ENCODE measurements at places on chromosomes 16 and 17. TPM values are rescaled to one million over a fixed set of nuclear protein-coding genes. Genes with fewer than 3 reads are reported as not detected.

Gene RUNDC1
- 14.5 TPM for total RNA-seq

Gene TEKT5
- 0.59 TPM for total RNA-seq

DNA sequence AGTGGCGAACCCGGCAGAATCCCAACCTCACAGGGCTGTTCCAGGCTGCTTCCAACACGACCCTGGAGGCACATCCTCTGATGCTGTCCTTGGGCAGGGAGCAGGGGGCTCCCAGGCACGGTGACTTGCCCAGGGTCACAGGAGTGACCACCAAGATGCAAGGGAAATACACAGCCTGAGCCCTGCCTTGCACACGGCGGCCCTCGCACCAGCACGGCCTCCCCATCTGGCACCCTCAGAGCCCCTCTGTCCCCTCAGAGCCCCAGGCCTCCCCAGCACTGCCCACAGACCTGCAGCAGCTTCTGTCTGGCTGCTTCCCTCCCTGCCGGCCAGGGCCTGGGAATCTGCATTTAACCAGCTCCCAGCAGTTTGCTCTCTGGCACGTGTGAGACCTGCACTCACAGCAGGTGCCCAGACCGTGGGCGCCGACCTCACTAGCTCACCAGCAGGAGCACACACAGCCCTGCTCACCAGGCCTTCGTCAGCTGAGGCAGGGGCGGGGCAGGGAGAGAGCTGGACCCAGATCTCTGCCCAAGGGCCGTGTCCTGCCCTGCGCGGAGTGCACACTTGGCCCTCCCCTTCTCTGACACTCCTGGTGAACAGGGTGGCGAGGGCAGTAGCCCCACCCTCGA, 29.7 kb upstream of the ZC3H18 start:
- H3K27me3 ChIP-seq = no peaks in the 10 kb centered on the region
- no peaks in the 10 kb centered on the region for H3K4me1 ChIP-seq
- DNase-seq = no peak
- no peaks in the 10 kb centered on the region for H3K36me3 ChIP-seq

- no peaks in the 10 kb centered on the region for H3K4me1 ChIP-seq
- no peak overlapping the region for H3K27ac ChIP-seq
- H3K36me3 ChIP-seq = no peaks in the 10 kb centered on the region
- H3K27me3 ChIP-seq = no peaks in the 10 kb centered on the region
- no peak for DNase-seq
Observed at GRCh38 chr17:34699181-34699580, 119.8 kb downstream of the TMEM132E start.

- no peak for DNase-seq
- no peaks in the 10 kb centered on the region for H3K27me3 ChIP-seq
- H3K4me3 ChIP-seq = no peak overlapping the region
- peak overlapping the region; percentile 65 for H3K27ac ChIP-seq
- no peaks in the 10 kb centered on the region for H3K4me1 ChIP-seq
- no peaks in the 10 kb centered on the region for H3K36me3 ChIP-seq
Observed at GRCh38 chr17:13599864-13600263, 1.9 kb downstream of the HS3ST3A1 start.

Gene MFSD6L
- not detected for total RNA-seq

GRCh38 chr17:50719924-50720794, 756 bp downstream of the LUC7L3 start:
- no peaks in the 10 kb centered on the region for H3K36me3 ChIP-seq
- H3K4me3 ChIP-seq = peak overlapping the region; percentile 74
- H3K27me3 ChIP-seq = no peaks in the 10 kb centered on the region

DNA sequence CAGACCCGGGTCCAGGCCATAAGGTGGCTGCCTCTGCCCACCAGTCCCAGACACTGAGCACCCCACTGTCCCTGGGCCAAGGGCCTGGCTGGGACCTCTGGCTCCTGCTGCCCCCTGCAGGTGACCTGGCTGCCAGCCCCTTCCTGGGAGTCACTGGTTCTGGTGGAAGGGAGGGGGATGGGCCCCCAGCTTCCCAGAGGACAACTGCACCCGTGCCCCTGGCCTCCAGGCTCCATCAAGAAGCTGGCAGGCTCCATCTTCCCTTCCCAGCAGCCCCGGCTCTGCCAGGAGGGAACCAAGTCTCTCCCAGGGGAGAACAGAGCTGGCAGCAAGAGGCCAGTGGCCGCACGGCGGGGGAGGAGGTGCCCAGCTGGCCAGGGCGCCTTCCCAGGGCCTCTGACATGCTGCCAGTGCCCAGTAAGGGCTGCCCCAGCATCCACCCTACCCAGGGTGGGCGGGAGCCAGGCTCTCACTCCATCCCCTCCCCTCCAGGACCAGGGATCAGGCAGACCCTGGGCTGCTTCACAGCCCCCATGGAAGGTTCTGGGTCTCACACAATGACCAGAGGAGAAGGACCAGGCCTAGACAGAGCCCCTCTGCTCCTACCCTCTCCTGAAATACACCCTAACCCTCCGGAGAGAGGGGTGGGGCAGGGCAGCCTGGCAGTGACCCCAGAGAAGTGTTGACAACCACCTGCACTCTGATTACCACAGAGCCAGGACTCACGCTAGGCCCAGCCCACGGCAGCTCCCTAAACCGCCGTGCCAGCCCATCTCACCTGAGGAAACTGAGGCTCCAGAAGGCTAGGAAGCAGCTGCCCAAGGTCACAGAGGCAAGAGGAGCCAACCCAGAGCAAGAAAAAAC, 3.6 kb downstream of the CLUH start:
- H3K36me3 ChIP-seq = no peaks in the 10 kb centered on the region
- H3K4me3 ChIP-seq = no peak overlapping the region
- H3K27me3 ChIP-seq = no peaks in the 10 kb centered on the region
- H3K4me1 ChIP-seq = peaks cover 23% of the 10 kb centered on the region

GRCh38 chr17:64254755-64255154, 8.3 kb downstream of the TEX2 start:
- H3K36me3 ChIP-seq = no peaks in the 10 kb centered on the region
- no peak overlapping the region for H3K27ac ChIP-seq
- no peaks in the 10 kb centered on the region for H3K27me3 ChIP-seq
- no peaks in the 10 kb centered on the region for H3K4me1 ChIP-seq

DNA sequence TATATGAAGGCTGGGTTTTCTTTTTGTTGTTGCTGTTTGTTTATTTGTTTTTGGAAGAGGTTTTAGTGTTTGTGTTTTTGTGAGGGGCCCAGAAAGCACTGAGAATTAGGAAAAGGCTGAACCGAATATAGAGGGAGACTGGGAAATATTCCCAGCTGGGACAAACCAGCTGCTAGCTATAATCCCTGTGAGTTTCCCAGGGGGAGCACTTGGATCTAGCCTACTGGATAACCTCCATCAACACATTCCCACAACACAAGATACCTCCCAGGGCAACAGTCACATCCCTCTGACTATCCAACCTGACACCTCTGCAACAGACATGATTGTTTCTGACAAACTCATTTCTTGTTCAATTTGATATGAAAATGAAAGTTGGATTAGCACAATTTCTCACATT, 16.7 kb downstream of the CDH11 start:
- no peak overlapping the region for H3K27ac ChIP-seq
- DNase-seq = no peak
- H3K4me3 ChIP-seq = no peak overlapping the region

DNA sequence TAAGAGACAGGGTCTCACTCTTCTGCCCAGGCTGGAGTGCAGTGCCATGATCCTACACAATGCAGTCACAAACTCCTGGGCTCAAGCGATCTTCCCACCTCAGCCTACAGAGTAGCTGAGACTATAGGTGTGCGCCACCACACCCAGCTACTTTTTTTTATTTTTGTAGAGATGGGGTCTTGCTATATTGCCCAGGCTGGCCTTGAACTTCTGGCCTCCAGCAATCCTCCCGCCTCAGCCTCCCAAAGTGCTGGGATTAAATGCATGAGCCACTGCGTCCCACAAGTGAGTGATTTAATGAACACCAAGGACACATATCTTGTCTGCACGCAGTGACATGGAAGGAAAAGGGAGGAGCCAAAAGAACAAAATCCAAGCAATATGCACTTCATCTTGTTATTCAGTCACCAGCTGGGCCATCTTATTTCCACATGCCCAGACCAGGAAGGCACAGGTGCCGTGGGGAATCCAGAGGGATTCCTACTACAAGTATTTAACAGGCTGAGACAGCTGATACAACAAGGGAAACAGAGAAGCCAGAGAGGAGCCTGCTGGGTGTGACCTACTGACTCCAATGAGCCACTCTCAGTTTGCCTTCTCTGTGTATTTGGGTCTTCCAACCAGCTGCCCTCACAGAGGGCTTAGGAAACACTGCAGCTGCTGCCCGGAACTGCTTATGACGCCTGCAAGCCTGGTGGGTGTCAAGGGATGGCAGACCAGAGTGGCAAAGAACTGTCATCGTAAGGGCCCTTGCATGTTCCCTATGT, 17.0 kb downstream of the LSM12 start:
- no peak overlapping the region for H3K4me3 ChIP-seq
- no peak overlapping the region for H3K27ac ChIP-seq
- no peak for DNase-seq
- H3K36me3 ChIP-seq = no peaks in the 10 kb centered on the region

DNA sequence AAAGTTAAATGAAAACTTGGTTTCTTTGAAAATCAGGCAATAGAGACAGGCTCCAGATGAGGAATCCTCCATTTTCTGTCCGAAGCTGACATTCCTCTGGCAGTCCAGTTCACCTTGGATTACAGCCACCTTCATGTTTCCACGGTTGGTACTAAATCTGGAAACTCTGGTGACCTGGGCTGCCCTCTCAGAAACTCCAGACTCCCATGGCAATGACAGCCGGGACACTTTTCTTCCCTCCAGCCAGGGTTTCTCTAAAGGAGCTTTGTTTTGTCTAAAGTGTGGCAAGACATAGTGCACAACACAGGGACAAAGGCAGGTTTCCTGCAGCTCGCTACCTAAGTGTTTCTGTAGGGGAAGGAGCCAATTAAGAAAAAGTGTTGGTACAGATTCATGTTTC, 36.0 kb downstream of the CLUAP1 start:
- H3K36me3 ChIP-seq = no peaks in the 10 kb centered on the region
- no peak overlapping the region for H3K27ac ChIP-seq
- H3K27me3 ChIP-seq = no peaks in the 10 kb centered on the region
- no peaks in the 10 kb centered on the region for H3K4me1 ChIP-seq

- H3K4me1 ChIP-seq = no peaks in the 10 kb centered on the region
- no peak overlapping the region for H3K4me3 ChIP-seq
- no peak overlapping the region for H3K27ac ChIP-seq
- no peak for DNase-seq
- no peaks in the 10 kb centered on the region for H3K27me3 ChIP-seq
- no peaks in the 10 kb centered on the region for H3K36me3 ChIP-seq
Observed at GRCh38 chr16:89600956-89601355, 12.5 kb upstream of the DPEP1 start.

DNA sequence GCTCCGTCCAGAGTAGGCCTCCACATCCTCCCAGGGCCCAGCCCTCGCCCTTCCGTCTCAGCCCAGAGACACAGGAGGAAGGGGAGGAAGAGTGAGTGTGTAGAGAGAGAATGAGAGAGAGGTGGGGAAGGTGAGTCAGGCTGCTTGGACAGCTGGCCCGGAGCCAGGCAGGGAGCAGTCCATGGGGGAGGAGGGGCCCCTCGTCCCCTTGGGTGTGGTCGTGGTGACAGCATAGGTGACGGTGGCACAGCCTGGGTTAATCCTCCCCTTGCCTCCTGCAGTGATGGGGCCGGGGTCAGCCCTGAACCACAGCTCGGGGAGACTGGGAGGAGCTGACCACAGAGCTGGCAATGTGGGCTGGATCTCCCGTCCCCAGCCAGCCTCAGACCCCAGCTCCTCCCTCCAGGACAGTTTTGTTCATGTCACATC, 36.5 kb downstream of the FA2H start:
- DNase-seq = no peak
- no peaks in the 10 kb centered on the region for H3K36me3 ChIP-seq
- H3K27me3 ChIP-seq = no peaks in the 10 kb centered on the region
- no peaks in the 10 kb centered on the region for H3K4me1 ChIP-seq
- no peak overlapping the region for H3K27ac ChIP-seq

GRCh38 chr17:12431188-12431587, 234.5 kb upstream of the MYOCD start:
- no peaks in the 10 kb centered on the region for H3K36me3 ChIP-seq
- no peaks in the 10 kb centered on the region for H3K27me3 ChIP-seq
- no peak for DNase-seq
- H3K4me1 ChIP-seq = no peaks in the 10 kb centered on the region
- H3K27ac ChIP-seq = no peak overlapping the region

Gene CCL7
- total RNA-seq = not detected

Gene EPN2
- 33.7 TPM for total RNA-seq

DNA sequence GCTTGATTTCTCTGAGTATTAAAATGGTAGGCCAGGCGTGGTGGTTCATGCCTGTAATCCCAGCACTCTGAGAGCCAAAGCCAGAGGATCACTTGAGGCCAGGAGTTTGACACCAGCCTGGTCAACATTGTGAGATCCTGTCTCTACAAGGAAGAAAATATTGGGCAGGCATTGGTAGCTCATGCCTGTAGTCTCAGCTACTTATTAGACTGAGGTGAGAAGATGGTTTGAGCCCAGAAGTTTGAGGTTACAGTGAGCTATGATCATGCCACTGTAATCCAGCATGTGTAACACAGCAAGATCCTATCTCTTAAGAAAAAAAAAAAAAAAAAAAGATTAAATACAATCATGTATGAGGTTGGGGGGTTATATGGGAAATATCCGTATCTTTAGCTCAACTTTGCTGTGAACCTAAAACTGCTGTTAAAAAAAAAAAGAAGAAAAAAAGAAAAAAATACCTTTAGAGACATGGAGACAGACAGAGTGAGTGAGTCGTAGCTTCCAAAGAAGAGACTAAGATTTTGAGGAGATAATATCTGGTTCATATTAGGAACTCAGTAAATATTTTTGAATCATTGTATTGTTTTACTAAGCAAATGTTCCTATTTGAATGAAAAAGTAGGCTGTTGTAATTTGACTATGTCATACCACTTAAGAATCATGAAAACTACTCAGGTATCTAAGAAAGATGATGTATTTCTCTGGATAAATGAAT, 325.7 kb upstream of the TBX2 start:
- H3K36me3 ChIP-seq = no peaks in the 10 kb centered on the region
- no peaks in the 10 kb centered on the region for H3K27me3 ChIP-seq
- H3K4me1 ChIP-seq = no peaks in the 10 kb centered on the region
- no peak for DNase-seq
- no peak overlapping the region for H3K4me3 ChIP-seq

GRCh38 chr17:36977066-36977465, 28.3 kb downstream of the AATF start:
- no peak for DNase-seq
- H3K27ac ChIP-seq = no peak overlapping the region
- no peaks in the 10 kb centered on the region for H3K36me3 ChIP-seq
- no peak overlapping the region for H3K4me3 ChIP-seq

DNA sequence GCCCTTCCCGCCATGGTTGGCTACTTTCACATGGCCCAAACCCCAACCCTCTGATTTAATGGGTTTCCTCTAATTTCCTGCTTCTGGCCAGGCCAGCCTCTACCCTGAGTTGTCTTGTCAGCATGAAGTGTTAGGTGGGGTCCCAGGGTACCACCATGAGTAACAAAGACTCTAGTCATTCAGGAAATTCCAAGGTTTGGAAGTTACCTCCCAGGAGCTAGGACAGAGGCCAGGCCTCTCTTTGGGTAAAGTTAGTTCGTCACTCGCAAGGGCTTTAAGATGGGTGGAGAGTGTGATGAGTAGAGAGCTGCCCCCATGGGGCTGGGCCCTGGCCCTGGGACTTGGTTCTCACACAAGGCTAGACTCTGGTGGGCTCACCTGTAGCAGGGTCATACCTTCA, 54.6 kb downstream of the PLD6 start:
- H3K27me3 ChIP-seq = no peaks in the 10 kb centered on the region
- no peak overlapping the region for H3K4me3 ChIP-seq
- H3K36me3 ChIP-seq = no peaks in the 10 kb centered on the region
- DNase-seq = no peak
- H3K27ac ChIP-seq = no peak overlapping the region

Gene ANKRD40
- 52.6 TPM for total RNA-seq

Gene ESRP2
- total RNA-seq = 0.68 TPM

Gene CDC6
- 3.8 TPM for total RNA-seq

GRCh38 chr16:75854152-75854551, 127.9 kb upstream of the CPHXL start:
- no peaks in the 10 kb centered on the region for H3K27me3 ChIP-seq
- no peak overlapping the region for H3K27ac ChIP-seq
- H3K36me3 ChIP-seq = no peaks in the 10 kb centered on the region
- no peaks in the 10 kb centered on the region for H3K4me1 ChIP-seq
- H3K4me3 ChIP-seq = no peak overlapping the region

Gene MT1H
- total RNA-seq = 0.79 TPM
